NCI-H1048 (cell line): ENCODE measurements at places on chromosomes 3 and 15.

- no peak for DNase-seq
Observed at GRCh38 chr3:172163320-172163719, 123.9 kb downstream of the FNDC3B start.

DNA sequence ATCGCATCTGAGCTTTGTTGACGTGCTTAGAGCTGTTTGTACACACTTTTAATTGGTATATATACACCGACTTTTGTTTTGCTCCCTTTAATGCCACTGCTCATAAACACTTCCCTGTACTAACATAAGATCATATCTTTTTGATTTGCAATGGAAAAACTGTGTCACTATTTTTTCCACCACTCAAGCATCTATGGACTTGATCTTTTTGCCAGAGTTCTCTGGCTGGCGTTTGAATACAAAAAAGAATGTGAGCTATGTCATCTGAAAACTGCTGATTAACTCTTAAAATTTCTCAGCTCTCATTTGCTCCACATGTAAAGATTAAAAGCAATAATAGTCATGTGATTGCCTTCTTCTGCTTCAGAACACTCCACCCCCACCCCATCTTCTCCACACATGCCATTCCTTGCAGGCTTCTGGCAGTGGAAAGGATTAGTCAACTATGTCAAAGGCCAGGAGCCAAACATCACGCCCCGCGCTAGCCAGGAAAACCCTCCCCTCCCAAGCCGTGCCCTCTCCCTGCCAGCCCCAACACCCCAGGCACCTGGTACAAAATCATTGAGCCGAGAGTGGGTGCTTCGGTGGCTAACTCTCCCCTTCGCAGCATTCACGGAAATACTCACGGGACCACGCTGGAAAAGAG, 123.4 kb upstream of the MEF2A start:
- DNase-seq = no peak

DNA sequence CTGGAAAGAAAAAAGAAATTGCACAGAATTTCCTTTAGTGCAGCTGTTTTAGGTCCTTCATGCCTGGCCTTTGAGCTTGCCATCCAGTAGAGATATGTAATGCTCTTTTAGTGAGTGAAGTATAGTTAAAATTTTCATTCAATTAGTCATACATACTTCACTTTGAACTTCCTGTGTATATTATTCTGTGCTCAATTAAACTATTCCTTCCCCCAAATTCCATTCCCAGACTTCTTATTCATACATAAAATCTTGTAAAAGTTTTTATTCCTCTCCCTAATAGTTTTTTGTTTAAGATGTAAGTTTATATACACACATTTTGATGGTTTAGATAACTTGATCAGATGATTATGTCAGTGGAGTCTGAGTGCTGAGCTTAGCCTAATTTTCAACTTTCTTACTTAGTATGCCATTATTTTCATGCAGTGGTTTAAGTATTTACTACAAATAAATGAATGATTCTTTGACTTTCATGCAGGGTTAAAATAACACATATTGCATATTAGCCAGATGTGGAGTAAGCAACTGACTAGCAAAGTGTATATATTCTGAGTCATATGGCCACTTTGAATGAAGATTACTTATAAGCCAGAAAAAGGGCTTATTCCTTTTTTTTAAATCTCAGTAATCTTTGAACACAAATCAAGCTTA, 42.5 kb upstream of the ABHD10 start:
- no peak for DNase-seq

DNA sequence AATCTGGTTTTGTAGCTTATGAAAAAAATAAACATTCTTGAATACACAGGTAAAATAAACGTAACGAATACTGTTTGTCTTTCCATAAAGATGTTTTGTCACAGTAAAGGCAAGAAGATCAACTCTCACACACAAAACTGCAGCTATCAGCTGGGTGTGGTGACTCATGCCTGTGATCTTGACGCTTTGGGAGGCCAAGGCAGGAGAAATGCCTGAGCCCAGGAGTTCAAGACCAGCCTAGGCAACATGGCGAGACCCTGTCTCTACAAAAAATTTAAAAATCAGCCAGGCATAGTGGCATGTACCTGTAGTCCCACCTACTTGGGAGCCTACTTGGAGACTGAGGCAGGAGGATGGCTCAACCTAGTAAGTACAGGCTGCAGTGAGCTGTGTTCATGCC, 39.6 kb downstream of the CBLB start:
- no peak for DNase-seq

- no peak for DNase-seq
Observed at GRCh38 chr3:143951351-143951971, 20.2 kb upstream of the DIPK2A start.

- DNase-seq = no peak
Observed at GRCh38 chr3:152505926-152506325, 237.2 kb downstream of the MBNL1 start.

- no peak for DNase-seq
Observed at GRCh38 chr15:91844928-91845327, 8.6 kb upstream of the SLCO3A1 start.

DNA sequence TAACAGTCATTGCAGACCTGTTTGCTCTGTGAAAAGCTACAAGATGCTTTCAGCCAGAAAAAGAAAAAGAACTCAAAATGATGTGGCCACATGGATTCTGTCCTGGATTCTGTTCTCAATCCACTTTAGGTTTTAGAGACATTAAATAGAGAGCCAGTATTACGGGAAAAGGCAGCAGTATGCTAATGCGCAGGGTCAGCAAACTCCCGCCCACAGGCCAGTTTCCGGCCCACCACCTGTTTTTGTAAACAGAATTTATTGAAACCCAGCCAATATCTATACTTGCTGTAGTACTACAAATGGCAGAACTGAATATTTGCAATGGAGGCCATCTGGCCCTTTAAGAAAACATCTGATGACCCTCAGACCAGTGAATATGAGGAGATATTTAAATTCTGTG, 416.1 kb downstream of the ERC2 start:
- DNase-seq = no peak

- DNase-seq = no peak
Observed at GRCh38 chr3:66722675-66723074, 221.9 kb upstream of the LRIG1 start.
